ENCODE measurements at places on chromosomes 3 and 15.
A peak's percentile ranks its signal among the peaks of the same experiment; 100 is the strongest.

DNA sequence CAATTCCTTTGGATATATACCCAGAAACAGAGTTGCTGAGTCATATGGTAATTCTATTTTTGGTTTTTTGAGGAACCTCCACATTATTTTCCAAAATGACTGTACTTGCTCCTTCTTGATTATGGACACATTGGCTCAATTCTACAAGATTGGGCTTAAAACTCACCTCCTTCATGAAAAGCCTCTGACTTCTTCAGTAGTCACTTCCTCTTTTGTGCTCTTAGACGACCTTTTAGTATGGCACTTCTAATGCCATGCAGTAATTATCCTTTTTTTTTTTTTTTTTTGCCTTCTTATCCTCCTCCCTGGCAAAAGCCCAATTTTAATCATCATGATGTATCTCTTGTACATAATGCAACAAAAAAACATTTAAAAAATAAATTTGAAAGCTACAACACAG lies 33.0 kb upstream of the ABHD17C start:
- DNase-seq = no peak

DNA sequence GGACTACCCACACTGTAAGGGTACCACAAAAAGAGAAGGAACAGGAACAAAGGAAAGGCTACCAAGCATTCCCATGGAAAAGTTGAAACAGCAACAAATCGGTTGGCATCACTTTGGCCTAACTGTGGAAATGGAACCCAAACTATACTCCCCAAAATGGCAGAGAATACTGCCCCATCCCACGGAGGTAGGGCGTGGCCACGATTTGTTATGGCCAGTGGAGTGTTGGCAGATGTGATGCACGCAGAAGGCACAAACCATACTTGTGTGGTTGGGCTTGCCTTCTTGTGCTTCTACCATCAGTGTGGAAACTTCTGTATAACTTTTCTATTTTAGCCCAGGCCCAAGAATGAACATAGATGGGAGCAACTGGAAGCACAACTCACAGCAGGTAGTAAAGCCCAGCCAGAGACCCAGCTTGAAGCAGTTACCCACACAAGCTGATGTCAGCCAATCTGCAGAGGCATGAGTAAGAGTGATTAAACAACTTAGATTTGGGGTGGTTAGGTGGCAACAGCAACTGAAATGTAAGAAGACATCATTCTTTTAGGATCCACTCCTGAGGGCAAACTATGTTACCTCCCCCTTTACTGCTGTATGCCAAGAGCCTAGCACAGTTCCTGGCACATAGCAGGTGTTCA lies 64.1 kb downstream of the BTD start:
- DNase-seq = no peak

- no peak for DNase-seq
Measured at GRCh38 chr15:66773129-66773873, 71.3 kb downstream of the SMAD6 start.

GRCh38 chr15:67080900-67081431 lies 15.6 kb downstream of the SMAD3 start:
- peak; percentile 89 for DNase-seq

DNA sequence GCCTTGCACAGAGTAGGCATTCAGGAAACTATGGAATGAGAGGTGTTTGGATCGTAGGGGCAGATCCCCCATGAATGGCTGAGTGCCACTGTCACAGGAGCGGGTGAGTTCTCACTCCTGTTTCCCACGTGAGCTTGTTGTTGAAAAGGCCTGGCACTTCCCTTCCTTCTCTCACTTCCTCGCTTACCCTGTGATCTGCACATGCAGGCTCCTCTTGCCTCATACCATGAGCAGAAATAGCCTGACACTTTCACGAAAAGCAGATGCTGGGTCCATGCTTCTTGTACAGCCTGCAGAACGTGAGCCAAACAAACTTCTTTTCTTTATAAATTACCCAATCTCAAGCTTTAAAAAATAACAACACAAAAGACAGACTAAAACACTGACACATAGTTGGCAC lies 55.4 kb downstream of the AGBL1 start:
- no peak for DNase-seq

DNA sequence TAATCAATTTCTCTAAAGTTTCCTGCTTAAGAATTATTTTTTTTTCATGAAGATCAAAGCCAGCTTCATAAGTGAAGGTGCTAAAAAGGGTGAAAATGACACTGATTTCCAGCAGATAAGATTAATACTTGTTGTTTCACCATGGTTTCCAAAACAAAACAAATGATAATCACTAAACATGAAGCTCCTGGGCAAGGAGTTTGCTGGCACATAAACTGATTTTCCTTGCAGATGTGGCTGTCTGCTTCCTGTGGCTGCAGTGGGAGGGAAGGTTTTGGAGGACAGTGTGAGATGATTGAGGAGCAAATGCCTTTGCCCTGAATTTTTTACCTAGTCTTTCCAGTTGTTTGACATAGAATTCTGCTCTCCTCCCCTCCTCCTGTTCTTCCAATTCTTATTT lies 228.8 kb downstream of the DIPK2A start:
- no peak for DNase-seq

- DNase-seq = no peak
Measured at GRCh38 chr3:124032311-124032880, 40.5 kb upstream of the ROPN1 start.

GRCh38 chr3:43618142-43618541 lies 3.7 kb downstream of the ANO10 start:
- DNase-seq = no peak

DNA sequence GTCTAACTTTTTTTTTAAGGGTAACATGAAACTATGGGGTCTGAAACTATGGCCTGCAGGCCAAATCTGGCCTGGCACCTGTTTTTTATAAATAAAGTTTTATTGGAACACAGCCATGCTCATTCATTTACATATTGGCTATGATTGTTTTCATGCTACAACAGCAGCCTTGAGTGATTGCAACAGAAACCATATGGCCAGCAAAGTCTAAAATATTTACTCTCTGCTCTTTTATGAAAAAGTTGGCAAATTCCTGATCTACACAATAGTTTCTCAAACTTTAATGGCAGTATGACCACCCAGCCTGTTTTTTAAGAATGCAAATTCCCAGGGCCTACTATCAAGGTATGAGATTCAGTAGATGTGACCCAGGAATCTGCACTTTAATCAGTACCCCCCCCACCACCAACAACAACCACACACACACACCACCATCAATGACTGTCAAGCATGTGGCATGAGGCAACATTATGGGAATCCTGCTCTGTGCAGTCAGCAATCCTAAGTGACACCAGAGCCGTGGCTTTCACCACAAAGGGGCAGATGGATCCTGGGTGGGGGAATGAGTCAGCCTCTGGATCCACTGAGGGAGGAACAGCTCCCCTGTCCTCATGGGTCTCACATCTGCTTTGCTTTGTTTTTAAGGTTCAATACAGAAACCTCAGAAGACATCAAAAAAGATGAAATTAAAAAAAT lies 142.8 kb downstream of the NTRK3 start:
- DNase-seq = no peak

DNA sequence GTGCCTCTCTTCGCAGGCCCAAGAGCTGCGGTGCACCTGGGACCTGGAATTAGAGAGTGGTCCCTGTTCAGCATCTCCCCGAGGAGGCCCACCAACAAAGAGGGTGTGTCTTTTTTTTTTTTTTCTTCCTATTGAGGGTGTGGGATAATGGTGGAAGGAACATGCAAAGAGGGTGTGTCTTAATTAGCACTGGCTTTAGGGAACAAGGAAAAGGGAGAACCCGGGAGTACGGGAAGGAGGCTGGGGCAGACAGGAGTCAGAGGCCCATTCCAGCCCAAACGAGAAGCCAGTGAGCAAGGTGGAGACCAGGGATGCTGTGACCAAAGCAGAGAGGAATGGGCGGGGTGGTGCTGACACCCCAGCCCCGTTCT lies 429 bp upstream of the LOXL1 start:
- no peak for DNase-seq

DNA sequence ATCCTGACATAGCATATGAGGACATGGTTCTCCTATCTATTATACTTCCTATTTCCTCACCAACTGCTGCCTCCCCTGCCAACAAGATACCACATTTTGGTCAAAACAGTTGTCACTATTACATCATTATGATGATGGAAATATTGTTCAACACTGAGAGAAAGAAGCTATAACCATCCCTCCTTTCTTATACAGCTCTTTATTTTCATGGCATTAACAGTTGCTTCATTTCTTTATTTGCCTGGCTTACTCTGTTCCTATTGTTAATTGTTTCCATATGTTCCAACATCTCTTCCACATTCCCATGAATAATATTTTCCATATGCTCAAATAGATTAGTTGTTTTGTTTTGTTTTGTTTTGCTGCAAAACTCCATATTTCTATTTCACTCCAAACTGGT lies 40.8 kb upstream of the FILIP1L start:
- no peak for DNase-seq

DNA sequence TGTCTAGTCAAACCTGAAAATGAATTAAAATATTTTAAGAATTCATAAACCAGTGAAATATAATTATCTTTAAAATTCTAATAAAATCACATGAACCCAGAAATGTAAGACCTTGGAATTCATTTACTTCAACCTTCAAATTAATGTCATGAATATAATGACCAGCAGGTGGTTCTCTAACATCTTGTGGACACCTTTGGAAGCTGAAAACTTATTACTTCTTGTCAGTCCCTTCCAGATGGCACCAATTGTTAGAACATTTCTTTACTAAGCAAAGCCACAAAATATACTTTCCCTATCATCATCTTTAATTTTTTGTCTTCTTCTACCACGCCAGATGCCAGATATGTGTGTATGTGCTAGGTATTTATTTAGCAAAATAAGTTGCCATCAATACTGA lies 240.0 kb downstream of the MBNL1 start:
- DNase-seq = no peak

- no peak for DNase-seq
Measured at GRCh38 chr3:133069556-133070286, 31.5 kb downstream of the TMEM108 start.

DNA sequence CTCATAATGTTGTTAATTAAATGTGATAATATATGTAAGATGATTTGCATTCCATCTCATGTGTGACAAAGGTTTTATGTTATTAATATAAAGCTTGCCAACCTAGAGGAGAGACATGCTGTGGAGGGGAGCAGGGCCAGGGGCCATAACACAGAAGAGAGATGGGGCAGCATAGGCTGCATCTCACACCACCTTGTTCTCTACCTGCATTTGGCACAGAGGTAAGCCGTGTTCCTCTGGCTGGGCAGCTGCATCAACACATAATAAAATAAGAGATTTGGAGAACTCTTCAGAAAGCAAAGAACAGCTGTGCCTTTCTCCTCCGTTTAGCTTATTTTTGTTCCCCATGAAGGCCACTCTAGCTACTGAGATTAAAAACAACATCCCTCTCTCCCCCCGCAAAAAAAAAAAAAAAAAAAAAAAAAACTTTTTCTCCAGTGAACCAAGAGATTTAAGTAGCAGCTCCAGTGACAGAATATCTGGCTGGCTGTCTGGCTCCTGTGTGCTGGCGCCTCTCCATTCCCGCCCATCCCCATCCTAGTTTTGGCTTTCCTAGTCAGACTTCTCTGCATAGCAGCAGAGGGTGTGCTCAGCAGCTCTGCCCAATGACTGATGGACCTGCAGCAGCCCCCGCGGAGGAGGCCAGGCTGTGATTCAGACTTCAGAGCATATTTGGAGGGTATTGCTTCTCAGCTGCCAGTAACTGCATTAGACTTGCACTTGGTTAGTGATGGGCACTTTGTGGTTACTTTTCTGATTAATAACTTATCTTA lies 52.2 kb upstream of the STXBP5L start:
- DNase-seq = no peak

DNA sequence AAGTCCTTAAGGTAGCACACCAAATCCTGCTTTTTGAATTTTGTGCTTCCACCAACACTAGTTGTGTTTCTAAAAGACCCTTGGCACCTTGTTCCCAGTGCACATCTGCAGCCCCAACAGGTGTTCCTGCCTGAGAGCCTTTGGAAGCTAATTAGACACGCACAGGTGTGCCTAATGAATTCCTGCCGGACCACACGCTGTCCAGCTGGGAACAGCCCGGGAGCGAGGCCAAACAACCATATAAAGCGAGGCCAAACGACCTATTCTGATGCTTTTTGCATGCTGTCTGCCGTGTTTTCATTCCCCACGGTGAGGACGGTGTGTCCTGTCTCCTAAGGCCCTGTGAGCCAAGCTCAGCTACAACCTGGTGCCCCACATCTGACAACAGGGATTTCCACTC lies 99.5 kb downstream of the ATG7 start:
- DNase-seq = no peak

- peak; percentile 22 for DNase-seq
Measured at GRCh38 chr15:40927873-40928806, 1.0 kb upstream of the DLL4 start.

DNA sequence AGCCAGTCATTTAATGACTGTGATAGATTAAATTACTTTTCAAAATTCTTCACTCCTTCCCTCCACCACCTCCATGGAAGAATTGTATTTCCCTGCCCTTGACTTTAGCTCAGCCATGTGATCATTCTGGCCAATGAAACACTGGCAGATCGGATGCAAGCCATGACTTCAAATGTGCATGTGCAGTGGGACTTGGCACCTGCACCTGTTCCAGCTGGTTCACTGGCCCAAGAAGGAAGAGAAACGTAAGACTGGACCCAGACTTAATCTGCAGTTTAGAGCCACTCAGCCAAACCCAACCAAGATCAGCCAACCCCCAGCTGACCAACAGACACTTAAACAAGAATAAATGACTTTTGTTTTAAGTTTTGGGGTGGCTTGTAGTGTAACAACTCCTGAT lies 11.8 kb downstream of the DPH3 start:
- DNase-seq = no peak

DNA sequence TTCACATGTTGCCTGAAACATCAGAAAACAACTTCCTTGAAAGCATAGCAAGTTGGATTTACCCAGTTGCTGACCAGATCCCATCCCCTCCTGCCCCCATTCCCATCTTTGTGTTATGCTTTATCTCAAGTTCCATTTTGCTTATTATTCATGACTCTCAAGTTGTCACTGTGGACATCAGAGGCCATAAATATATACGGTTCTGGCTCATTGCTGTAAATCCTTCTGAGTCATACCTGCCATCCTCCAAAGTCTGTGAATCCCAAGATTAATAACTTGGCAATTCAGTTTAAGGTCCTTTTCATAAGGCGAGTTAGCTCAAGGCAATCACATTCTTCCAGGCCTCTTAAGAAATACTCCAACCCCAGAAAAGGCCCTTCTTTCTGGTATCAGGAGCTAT lies 126.2 kb upstream of the C2CD4B start:
- no peak for DNase-seq

- DNase-seq = no peak
Measured at GRCh38 chr3:158405507-158405906, 165.5 kb upstream of the MLF1 start.

DNA sequence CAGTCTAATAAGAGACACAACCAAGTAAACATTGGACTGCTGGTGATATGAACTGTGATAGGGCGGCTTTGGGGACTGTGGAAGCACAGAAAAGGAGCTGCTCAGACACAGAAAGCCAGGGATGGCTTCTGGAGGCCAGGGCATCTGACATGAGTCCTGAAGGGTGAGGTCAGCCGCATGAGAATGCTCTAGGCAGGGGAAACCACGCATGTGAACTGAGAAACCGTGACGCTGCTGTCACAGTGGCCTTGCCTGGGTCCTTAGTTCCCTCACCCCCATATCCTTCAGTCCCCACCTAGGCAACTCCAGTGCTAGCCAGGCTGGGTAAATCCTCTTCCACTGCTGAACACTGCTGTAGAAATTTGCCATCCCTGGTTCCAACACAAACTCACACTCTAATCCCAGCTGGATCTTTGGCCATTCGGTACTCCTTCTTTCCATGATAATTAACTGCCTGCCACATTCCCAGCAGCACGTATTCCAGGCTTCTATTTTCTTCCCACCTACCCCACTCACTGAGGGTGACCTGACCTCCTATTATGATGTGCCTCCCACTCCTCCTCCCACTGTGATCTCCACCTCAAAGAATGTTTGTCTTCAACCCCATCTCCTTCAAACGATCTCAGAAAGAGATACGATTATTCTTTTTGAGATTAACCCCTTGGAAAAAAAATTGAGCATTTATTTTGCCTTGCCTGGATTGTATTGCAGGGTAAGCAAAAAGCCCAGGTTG lies 31.4 kb downstream of the CRYGS start:
- DNase-seq = no peak
